ENCODE measurements at places on chromosomes 6 and 20.

DNA sequence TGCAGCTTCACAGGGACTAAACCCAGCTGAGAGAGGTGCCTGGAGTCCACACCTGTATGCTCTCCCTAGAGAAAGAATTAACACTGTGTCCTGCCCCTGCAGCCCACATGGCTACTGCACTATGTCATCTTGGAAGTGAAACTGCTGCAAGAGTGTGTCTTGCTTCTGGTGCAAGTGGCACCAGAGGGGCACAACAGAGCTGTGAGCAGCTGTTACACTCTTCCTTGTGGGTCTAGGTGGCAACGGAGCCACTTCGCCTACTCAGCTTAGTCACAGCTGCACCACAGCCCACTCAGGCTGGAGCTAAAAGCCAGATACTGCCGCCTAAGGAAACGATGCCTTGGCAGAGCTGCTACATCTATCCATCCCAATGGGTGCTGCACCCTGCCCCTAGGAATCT is 391.4 kb downstream of the COL12A1 start:
- DNase-seq = no peak

DNA sequence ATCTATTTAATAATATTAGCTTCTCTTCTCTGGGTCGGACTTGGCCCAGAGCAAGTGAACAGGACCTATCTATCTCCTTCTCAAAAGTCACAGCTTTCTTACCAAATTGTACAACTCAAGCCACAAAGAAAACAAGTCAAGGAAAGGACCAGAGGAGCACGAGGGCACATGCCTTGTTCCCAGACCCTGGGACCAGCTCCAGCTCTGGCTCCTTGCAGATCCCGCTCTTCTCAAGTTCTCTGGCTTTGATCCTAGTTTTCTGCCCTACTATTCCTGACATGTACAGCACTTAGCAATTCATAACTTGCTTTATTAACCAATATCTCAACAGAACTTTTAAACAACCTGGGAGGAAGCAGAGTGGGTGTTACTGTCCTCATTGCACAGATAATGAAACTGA is 185.9 kb downstream of the ESR1 start:
- no peak for DNase-seq

GRCh38 chr20:40683894-40684268 is 5.2 kb downstream of the MAFB start:
- no peak for DNase-seq

DNA sequence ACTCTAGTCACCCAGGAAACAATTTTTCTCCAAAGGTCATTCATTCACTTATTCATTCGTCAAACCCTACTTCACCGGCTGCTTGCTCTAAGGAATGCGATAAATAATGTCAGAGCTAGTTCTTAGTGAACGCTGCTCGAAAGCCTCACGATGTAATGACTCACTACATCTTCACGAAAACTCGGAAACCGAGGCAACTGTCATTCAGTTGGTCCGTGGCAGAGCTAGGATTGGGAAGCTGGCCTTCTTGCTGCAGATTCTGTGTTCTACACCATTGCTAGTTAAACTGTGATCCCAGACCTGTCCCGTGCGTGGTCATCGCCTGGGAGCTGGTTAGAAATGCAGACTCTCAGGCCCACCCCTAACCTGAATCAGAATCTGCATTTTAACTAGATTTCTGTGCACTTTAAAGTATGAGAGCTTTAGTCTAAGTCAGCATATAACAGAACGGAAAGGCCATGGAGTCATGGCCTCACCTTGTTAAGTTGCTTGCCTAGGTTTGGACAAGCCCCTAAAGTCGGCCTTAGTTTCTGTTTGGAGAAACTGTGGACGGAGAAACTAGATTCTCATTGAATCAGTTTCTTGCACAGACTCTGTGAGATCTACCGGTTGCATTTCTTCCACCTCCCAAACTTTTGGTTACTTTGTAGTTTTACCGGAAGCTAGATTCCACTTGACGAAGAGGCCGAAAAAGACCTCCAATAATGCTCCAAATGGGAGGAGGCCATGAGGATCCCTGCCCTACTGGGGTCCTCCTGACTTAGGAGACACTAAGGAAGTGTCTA is 651 bp upstream of the CCND3 start:
- no peak for DNase-seq

DNA sequence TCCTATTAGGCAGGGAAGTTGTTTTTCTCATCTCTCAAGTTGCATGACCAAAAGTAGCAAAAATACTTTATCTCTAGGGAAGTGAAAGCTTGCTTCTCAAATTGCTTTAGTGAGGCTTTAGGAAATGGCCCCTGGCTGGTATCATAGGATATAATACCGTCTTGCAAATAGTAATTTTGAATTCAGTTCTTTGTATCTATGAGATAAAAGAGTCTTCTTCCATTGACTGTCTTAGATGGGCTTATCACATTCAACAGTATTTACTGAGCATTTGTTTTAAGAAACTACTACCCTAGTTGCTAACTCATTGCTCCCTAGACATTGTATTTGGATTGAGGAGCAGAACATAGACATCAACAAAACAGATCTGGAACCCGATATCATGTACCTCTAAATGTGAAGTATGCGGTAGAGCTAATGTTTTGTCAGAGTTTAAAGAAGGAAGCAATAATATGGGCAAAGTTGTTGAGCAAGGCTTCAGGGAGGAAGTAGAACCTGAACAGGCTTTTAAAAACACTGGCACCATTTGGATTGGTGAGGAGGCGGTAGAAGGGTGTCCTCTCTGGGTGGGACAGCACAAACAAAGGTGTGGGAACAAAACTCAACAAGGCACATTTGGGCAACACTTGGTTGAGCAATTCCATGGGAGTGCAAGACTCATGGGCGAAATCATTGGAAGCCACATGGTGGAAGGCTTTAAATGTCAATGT is 101.5 kb downstream of the SGK1 start:
- DNase-seq = no peak

DNA sequence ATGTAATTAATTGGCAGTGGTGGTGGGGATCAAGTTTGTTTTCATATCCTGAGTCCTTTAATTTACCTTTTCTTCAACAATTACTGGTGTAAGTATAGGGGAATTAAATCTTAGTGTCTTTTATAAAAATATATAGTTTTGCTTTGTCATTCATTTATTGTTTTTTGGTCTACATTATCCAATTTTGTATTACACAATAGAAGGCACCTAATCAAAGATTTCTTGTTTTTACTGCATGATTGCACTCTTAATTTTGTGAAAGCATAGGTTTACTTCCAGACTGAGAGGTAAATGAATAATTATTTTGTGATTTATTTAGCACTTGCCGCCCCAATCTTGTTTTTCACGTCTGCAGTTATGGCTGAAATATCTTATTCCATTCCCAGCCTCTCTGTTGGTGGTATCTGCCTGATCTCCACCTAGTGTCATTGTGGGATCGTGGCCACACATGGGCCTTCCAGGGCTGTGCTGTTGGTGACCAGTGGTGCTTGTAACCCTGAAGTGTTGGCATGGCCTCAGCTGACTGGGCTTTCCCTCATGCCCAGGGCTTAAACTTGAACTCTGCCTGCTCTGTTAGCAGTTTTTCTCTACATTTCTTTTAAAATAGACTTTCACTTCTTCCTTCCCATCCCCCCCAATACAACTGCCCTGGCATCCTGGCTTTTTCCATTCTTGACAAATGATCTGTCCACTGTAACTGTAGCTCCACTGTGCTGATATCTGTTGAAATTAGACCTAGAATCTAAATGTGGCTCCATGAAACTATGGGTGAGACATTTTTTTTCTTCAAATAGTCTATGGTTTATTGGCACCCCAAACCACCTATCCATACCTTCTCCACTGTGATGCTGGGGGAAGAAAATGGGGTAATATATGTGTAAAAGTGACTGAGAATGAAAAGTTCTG is 24.8 kb downstream of the E2F3 start:
- DNase-seq = no peak

DNA sequence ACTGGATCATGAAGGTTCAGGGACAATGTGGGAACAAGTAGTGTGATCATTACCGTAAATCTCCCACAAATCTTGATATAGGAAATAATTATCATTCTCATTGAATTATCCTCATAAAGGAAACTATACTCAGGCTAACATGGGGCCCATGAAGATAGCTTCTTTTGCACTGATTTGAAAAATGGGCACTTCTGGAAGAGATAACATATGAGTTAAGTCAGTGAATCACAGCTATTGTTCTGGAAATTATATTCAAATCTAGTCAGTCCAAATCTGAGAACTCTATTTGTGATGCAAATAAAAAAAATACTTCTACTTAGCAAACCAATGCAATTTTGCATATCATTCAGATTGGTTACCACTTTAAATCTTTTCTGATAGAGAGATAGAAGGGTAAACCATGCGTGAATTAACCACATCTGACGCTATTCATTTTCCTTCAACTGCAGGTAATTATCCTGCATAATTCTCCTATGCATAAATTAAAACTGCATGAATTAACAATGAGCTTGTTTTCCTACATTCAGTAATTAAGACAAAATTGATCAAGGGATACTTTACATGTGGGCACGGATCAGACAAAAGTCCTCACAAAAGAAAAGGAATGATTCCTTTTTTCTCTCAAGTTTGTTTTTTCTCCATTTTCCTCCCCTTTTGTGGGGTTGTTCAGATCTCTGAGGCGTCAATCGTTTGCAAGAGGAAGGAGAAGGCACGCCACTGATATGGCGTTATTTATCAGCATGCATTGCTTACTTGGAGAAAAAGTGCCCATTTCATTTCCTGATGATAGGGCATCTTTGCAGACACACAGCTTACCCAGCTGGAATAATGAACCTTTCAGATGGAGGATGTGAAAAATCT is 36.4 kb downstream of the RIPOR2 start:
- no peak for DNase-seq

DNA sequence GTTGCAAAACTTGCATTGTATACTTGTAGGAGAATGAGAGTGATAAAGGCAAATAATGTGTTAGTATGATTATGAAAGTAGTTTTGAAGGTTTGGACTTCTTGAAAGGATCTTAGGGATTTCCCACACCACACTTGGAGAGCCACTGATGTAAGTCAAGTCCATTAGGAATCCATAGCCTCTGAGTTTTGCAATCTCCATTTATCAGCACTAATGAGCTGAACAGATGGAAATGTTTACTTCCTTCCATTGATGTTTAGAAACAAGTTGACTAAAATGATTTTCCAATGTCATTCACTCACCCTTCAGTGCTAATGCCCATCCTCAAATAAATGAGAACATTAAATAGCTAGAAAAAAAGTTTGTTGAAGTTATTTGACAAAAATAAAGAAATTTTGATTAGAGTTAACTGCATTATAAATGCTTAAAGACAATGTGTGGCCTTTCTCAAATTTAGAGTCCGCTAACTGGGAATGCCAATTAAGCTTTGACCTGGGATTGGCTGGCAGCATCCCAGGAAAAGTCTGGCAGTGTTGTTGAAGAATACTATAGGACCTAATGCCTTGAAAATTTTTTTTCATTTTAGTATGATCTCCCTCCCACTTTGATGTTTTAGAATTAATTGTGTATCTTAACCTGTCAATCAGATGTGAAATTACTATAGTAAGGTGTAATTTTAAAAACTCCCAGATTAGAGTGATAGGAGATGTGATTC is 68.0 kb downstream of the SLC35F1 start:
- DNase-seq = no peak

DNA sequence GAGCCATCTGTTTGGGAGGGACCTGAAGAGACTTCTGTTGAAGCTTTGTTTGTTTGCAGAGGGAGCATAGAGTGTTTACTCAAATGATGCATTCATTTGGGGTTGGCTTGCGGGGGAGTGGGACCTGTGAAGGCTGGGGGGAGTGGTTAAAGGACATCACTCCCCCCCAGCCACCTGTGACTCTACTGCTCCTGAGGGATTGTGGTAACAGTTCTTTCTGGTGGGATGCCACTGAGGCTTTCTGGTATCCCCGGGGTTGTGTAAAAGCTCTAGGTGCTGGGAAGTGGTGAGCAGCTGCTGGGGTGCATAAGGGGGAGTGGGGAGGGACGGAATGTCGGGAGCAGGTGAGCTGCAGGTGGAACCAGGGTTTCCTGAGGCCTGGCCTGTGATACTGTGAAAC is 239.2 kb upstream of the QKI start:
- DNase-seq = no peak

GRCh38 chr20:15310361-15310760 is 972.9 kb upstream of the FLRT3 start:
- no peak for DNase-seq

GRCh38 chr6:127148511-127148910 is 30.0 kb downstream of the RSPO3 start:
- DNase-seq = no peak

DNA sequence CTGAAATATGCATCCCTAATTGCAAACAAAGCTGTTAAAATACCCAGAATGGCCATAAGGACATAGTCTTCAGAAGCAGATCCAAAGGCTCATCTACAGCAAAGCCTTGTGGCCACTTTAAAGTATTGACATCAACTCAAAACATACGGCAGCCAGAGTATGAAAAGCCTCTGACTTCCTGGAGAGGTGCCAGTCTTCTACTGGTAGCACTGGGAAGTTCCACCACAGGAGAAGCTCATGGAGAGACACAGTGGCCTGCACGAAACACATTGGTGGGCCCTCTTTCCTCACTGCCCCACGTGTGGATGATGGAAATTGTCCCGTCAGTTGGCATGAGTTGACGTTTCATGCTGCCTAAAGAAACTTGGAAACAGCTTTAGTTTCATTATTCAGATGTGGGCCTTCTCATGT is 202.6 kb upstream of the HEY2 start:
- no peak for DNase-seq

DNA sequence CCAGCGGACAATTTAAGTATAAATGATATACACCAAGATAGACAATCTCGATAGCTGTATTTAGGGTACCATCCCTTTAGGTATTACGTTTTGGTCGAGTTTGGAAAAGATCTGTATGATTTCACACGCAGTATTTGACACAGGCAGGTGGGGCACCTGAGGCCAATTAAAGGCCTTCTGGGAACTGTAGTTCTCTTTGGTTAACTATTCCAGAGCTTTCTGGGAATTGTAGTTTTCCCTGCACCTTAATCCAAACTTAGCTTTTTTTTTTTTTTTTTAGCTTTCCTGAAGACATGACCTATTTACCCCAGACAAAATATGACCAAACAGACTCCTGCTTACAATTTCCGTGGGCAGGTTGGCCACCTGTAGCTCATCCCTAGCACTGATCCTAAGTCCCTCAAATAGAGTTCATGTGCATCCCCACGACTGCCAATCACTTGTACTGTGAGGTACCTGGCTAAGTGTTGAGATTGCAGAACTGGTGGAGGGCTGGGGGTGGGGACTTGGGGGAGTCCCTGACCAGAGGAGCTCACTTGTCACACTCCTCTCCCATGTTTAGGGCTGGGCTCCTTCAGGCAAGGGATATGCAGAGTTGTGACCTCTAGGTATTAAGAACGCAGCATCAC is 999 bp upstream of the EHMT2 start:
- DNase-seq = no peak

DNA sequence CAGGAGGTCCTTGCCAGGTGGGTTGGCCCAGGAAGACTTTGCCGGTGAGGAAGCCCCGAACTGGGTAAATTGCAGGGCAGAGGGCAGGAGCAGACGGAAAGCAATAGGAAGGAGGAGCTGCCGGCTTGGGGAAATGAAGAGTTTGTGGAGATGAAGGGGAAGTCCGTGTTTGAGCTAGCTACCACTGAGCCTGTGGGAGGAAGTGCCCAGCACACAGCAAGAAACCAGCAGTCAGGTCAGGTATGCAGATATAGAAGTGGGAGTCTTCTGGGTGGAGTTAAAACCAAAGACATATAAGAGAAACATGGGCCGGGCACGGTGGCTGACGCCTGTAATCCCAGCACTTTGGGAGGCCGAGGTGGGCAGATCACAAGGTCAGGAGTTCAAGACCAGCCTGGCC is 34.7 kb downstream of the CD24 start:
- no peak for DNase-seq

Measured in stimulated activated CD4-positive, alpha-beta T cell treated with anti-CD3 and anti-CD28 coated beads, Interleukin-4, amount 100 ng/mL, for 48 hours (primary cell).